Tracheal epithelial cell (primary cell): ENCODE measurements at places on chromosomes 4 and X. TPM values are rescaled to one million over a fixed set of nuclear protein-coding genes. Genes with fewer than 3 reads are reported as not detected.

MTMR8 gene
- total RNA-seq: 0.21 and 0.72 TPM in 2 replicates

PAGE2B gene
- not detected in 2 replicates for total RNA-seq

RAB40AL gene
- not detected in 2 replicates for total RNA-seq

PAGE1 gene
- not detected in 2 replicates for total RNA-seq

ARMCX2 gene
- total RNA-seq: 37.9 and 58.3 TPM in 2 replicates

XG gene
- total RNA-seq: 0.85 and 1.9 TPM in 2 replicates

PAGE5 gene
- total RNA-seq: not detected in 2 replicates

EDA gene
- total RNA-seq: 0.48 and 0.85 TPM in 2 replicates

NKX1-1 gene
- not detected in 2 replicates for total RNA-seq

ADAMTS3 gene
- 0.64 and 3.9 TPM in 2 replicates for total RNA-seq

MBNL3 gene
- total RNA-seq: 5.1 and 9.2 TPM in 2 replicates

BANK1 gene
- 0.43 and 0.72 TPM in 2 replicates for total RNA-seq

GPR143 gene
- total RNA-seq: 0.43 and 9.9 TPM in 2 replicates

SPATA18 gene
- total RNA-seq: 12.5 and 15.8 TPM in 2 replicates
